Neural progenitor cell (in vitro differentiated cells): ENCODE measurements at places on chromosomes 2 and 18.

- DNase-seq: peak; percentile 61
Measured at GRCh38 chr2:63023444-63023843, 27.2 kb upstream of the OTX1 start.

- no peak for DNase-seq
Measured at GRCh38 chr2:184696644-184697043, 98.3 kb downstream of the ZNF804A start.

DNA sequence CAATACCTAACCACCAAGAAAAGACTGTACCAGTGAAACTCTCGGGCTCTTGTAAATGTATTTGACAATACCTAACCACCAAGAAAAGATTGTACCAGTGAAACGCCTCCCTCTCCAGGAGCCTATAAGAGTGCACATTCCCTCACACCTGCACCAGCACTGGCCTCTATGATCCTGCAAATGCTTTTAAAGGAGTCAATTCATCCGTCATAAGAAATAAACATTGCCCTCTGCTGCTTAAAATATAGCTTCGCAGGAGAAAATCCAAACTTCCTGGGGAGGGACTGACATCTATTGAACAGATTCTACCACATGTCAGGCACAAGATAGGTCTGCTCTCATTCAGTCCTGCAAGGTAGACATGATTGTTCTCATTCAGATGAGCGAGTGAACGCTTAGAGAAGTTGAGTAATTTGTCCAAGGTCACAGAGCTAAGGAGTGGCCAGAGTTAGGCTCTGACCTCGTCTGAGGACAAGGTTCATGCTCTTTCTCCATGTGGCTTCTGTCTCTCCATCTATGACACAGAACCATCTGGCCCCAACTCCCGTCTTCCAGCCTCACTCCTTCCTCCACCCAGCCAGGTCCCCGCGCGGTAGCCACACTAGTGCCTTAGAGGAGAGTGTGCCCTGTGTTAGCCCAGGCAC, 38.7 kb downstream of the MCFD2 start:
- DNase-seq: peak; percentile 14

DNA sequence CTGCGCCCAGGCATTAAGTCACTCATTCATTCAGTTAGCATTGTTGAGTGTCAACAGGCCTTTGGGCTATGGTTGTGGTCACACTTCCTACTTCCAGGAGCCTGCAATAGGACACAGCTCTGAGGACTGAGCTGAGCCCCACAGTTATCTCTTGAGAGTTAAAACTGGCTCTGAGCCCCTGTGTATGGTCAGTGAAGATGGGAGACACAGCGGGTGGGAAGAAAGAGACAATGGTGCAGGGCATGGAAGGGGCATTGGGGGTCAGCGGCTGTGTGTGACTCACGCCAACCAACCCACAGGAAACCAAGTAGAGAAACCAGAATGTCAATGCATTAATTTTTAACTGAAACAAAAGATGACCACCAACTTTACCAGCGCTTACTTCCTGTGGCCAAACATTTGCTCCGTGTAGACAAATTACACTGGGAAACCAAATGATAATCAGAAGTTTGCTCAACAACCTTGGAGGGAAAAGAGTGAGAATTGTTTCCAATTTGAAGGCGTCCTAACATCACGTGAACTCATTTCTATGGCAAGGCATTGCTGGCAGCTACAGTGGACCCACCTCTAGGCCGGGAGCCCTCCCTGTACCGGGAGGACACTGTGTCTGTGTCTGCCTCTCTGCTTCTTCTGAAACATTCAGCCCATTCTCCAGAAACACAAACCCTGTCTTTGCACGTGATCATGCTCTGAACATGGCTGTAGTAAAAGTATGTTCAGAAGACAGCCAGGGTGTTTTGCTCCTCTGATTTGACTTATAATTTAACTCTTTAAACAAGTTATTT, 212.0 kb upstream of the ID2 start:
- no peak for DNase-seq

GRCh38 chr2:58974881-58975280, 733.8 kb upstream of the FANCL start:
- DNase-seq: no peak

- no peak for DNase-seq
Measured at GRCh38 chr2:80655265-80655664, 350.7 kb upstream of the LRRTM1 start.

GRCh38 chr2:27079233-27080139, 1.1 kb downstream of the EMILIN1 start:
- no peak for DNase-seq

DNA sequence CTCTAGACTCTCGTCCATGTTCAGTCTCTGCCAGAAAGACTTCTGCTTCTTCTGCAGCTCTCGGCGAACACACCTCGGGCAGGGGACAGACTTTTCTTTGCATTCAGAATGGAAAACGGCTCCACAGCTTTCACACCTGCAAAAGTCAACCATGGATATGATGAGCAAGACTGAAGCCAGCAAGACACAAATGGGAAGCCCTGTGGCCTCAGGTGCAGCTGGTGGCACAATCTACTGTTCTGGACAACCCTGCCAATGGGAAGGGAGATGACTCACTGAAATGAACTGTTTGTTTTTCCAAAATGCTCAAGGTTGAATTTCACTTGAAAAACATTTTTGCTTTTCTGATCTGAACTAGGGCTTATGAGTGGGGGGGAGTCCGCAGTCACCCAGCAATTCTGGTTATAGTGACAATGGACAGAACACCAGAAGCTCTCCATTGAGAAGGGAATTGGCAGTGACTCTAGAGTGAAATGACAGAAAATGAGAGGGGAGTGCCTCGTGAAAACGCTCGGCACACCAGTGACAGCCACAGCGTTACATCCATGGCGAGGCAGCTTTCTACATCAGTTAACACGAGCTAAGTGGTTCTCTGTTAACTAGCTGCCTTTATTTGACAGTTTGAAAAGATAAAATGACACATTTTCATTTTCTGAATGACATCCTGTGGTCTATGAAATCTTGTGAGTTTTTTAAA, 58.8 kb upstream of the FZD5 start:
- no peak for DNase-seq
